ENCODE measurements at places on chromosomes 11 and 22.
A peak's percentile ranks its signal among the peaks of the same experiment; 100 is the strongest.

GRCh38 chr11:79543101-79543500, 102.3 kb upstream of the TENM4 start:
- no peak for DNase-seq

GRCh38 chr11:61162092-61162941, 1.1 kb upstream of the VPS37C start:
- peak; percentile 62 for DNase-seq

DNA sequence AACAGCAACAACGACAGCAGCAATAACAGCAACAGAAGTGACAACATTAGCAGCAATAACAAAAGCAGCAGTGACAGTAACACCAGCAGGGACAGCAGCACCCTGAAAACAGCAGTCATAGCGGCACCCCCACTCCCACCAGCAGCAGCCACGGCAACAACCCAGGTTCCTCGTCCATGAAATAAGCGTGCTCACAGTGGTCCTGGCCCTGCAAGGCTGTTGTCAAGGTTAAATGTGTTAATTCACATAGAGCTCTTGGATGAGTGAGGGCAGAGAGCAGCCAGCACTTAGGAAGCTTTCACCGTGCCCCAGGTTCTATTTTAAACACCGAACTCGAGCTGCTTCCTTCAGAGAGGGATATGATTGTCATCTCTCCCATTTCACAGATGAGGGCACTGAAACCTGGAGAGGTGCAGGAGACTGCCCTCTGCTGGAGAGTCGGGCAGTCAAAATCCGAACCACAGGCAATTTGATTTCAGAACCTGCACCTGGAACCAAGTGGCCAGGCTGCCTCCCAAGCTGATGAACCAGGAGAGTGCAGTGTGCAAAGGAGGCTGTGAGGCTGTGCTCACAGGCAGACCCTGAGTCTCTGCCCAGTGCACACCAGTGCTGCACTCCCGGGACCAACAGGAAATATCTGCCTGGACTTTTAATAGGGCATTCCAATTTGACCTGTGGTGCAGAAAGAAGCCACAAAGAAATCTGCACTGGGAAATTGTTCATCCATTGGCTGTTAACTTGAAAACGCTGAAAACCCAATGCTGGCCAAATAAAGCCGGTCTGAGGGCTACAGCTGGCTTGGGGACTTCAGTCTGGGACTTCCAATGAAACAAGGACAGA, 22.9 kb upstream of the FGF3 start:
- DNase-seq: peak; percentile 45

GRCh38 chr11:36103933-36104530, 160.2 kb downstream of the LDLRAD3 start:
- DNase-seq: no peak

GRCh38 chr11:107785401-107785800, 73.2 kb downstream of the SLC35F2 start:
- peak; percentile 50 for DNase-seq

- DNase-seq: peak; percentile 45
Observed at GRCh38 chr11:39304586-39304985, 2154.9 kb downstream of the LRRC4C start.

DNA sequence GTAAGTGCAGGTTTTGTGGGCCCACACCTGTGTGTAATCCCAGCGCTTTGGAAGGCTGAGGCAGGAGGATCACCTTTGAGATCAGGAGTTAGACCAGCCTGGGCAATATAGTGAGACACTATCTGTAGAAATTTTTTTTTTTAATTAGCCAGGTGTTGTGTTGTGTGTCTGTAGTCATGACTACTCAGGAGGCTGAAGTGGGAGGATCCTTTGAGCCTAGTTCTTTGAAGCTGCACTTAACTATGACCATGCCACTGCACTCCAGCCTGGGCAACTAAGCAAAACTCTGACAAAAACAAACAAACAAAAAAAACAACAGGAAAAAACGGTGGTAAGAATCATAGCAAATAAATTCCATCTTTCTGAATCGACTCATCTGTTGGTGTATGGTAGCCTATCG, 268.6 kb upstream of the PDGFD start:
- DNase-seq: no peak

DNA sequence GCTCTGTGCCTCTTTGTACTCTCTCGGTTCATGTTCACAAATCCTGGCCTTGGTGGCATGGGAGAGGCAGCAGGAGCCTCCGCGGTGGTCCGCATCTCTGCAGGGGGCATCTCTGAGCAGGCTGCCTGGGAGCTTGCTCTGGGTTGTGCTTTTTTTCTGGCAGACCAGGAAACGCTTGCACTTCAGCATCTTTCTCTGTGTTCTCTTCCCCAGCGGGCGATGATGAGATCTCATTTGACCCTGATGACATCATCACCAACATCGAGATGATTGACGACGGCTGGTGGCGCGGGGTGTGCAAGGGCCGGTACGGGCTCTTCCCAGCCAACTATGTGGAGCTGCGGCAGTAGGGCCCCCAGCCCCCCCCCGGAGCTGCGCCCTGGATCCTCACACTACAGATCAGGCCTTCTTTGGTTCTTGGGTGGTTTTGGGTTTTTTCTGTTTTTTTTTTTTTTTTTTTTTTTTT, 36.5 kb downstream of the CTTN start:
- no peak for DNase-seq

- DNase-seq: no peak
Observed at GRCh38 chr11:17750013-17750800, 15.6 kb downstream of the KCNC1 start.

DNA sequence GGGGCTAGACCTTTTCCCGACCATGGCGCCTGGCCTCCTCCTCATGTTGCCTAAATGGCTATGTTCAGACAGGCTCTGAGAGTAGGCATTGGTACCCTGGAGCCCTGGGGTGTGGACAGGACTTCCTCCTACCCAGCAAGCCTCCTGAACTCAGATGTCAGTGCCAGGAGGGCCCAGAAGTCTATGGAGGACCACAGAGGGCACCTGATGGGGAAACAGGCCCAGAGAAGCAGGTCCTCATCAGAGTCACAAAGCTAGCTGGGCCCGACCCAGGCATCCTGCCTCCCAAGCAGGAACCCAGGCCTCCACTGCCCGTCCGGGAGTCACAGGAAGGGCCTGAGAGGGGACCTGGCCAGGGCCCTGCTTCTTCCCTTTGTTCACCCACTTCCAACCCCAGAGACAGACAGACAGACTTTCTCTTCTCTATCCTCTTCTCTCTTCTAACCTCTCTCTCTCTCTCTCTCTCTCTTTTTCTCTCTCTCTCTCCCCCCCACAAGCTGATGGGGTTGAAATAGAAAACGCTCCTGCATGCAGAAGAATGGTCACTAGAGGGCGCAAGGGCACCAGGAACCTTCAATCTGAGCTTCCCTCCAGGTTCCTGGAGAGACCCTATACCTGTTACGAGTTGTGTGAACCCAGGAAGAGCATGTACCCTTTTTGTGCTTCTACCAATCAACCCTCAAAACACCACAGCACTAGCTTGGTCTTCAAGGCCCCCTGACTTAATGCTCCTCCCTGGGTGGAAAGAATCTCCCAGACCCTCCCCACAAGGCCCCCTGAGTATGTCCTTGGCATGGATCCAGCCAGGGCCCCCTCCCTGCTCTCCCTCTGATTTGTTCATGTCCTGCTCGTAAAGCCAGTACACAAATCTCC, 27.1 kb downstream of the ARAP1 start:
- peak; percentile 87 for DNase-seq

DNA sequence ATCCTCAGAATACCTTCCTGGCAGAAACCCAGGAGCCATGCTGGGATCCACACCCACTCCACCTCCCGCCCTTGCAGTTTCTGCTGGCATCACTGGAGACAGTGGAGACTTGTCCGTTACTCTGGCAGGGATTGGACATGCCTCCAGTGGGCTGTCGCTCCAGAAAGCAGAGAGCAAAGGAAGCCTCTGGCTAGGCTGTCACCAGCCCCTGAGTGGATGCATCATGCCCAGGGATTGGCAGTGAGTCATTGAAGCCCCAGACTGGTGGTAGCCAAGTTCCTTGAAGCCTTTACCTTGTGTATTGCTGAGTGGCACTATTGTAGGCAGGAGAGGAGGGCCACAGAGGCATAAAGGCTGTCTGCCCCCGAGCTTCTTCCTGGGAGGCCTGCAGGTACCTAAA, 34.8 kb upstream of the E2F8 start:
- peak; percentile 42 for DNase-seq

- DNase-seq: peak; percentile 46
Observed at GRCh38 chr11:86091566-86091965, 22.7 kb upstream of the PICALM start.

- DNase-seq: no peak
Observed at GRCh38 chr11:14803846-14804245, 88.2 kb downstream of the CYP2R1 start.

- DNase-seq: peak; percentile 99
Observed at GRCh38 chr11:66970807-66971442, 4.2 kb upstream of the C11orf86 start.

DNA sequence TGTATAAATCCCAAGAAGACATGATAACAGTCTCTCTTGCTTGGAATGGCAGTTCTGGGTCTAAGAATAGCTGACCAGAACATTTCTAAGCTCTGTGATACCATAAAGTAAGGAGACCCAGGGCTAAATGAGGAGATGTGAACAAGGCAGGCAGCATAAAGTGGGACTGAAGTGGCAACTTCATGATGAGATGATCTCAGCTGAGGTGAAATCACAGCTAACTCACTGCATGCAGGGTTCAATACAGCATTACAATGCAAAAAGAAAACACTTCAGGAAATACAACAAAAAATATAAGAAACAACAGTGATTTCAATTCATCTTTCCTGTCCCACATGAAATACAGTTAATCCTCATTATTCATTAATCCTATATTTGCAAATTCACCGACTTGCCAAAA, 44.6 kb downstream of the MRE11 start:
- DNase-seq: peak; percentile 3

DNA sequence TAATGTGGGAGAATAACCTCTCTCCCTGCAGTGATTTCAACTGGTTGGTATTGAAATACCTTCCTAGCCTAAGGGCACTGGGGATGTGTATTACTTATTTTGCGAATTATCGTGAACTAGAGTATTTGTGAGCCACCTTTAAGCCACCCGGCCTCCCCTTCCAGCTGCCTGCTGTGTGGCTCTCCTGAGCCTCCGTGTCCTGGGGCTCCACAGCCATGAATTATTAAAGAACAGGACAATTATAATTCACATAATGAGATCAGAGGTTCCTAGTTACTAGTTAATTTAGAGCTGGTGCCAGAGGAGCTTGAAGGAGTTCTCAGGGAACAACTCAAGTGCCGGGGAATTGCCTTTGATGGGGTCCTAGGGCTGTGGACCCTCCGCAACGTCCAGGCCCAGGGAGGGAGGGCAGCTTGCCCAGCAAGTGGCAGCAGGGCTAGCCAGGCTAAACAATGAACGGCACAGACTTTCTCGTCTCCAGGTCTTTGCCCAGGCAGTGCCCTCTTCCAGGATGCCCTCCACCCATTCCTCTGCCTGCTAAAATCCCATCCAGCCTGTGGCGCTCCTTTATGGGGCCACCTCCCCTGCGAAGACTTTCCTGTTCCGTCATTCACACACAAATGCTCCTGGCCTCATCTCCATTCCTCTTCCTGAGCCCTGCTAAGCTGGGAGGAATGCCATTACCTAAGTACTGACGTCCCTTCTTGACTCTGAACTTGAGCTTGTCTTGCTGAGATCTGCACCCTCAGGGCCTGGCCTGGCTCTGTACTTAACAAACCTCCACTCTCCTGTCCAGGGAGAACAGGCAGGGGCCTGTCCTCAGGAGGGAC, 91.5 kb downstream of the RTL6 start:
- no peak for DNase-seq

DNA sequence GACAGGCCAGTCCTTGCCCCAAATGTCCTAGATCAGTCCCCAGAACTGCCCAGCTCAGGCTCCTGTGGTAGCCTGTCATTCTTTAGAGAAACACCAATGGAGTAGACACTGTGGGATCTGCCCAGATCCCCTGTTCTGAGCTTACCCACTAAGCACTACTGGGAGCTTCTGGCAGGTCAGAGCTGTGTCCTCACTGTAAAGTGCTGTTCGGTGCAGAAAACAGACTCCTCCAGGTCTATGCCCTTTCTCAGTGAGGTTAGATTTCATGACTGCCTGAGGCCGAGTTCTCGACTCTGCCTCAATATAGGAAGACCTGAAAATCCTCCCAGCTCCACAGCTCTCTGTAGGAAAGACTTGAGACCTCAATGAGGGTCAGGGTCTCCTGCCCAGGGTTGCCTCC, 67.5 kb upstream of the IGLL5 start:
- no peak for DNase-seq

DNA sequence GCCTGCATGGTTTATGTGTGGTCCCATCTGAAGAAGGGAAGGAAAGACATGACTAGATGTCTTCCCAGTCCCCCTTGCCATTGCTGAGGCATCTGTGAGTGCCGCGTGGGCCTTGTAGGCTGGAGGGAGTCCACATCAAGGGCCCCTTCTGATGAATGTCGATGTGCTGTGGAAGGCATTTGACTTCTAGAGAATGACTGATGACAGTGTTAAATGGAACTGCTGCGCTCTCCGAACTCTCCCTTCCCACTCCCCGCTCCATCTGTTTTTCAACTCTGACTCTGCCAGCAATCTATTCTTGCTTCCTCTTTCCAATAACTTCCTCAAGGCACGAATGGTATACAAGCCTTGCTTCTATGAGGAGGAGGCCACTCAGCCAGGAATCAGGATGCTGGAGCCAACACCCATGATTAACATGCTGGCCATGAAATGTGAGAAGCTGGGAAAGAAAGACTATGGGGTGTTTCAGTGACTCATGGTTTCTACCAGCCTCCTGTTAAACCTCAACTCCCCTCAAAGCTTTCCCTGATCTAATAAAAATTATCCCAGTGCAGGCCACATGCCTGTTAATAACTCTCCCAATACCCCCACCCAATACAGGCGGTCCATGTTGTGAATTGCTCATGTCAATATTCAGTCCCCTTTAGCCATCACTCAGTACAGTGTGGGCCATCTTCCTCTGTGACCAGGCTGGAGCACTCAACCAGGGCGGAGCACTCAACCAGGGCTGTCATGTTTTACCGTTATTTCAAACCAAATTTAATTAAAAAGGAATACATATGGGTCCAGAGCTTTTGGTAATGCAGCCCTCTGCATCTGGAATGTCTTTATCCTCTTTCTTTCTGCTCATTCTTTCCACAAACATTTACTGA, 46.4 kb upstream of the TBCEL start:
- DNase-seq: peak; percentile 15

DNA sequence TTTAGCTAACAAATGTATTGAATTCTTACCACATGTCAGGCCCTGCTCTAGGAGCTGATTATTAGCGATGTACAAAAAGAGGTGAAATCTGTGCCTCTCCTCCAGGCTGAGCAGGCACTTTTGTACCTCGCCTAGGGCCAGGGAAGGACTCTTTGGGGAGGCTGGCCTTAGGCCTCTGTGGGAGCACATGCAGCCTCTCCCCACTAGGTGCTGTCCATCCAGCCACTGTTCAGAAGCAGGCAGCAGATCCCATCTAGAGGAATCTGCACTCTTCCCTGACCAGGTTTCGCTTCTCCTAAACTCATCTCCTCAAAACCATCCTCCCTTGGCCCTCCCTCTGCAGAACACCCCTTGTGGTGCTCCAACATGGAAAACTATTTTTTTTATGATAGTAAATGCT, 51.9 kb upstream of the WT1 start:
- DNase-seq: peak; percentile 36

- no peak for DNase-seq
Observed at GRCh38 chr22:25760848-25761595, 19.0 kb downstream of the MYO18B start.

- no peak for DNase-seq
Observed at GRCh38 chr11:1323774-1324173, 14.3 kb upstream of the TOLLIP start.

- DNase-seq: no peak
Observed at GRCh38 chr22:21672107-21672629, 6.4 kb downstream of the PPIL2 start.

- DNase-seq: no peak
Observed at GRCh38 chr11:92506809-92507336, 282.3 kb downstream of the FAT3 start.

All from ELR (cell line).